ENCODE measurements at places on chromosomes 7 and 10. TPM values are rescaled to one million over a fixed set of nuclear protein-coding genes. Genes with fewer than 3 reads are reported as not detected.

GRCh38 chr10:62946278-62946677, 130.1 kb upstream of the EGR2 start:
- peaks cover 17% of the 10 kb centered on the region for H3K27me3 ChIP-seq
- no peak overlapping the region for H3K27ac ChIP-seq
- DNase-seq: no peak
- no peaks in the 10 kb centered on the region for H3K36me3 ChIP-seq

Gene GIMAP5
- total RNA-seq: not detected

DNA sequence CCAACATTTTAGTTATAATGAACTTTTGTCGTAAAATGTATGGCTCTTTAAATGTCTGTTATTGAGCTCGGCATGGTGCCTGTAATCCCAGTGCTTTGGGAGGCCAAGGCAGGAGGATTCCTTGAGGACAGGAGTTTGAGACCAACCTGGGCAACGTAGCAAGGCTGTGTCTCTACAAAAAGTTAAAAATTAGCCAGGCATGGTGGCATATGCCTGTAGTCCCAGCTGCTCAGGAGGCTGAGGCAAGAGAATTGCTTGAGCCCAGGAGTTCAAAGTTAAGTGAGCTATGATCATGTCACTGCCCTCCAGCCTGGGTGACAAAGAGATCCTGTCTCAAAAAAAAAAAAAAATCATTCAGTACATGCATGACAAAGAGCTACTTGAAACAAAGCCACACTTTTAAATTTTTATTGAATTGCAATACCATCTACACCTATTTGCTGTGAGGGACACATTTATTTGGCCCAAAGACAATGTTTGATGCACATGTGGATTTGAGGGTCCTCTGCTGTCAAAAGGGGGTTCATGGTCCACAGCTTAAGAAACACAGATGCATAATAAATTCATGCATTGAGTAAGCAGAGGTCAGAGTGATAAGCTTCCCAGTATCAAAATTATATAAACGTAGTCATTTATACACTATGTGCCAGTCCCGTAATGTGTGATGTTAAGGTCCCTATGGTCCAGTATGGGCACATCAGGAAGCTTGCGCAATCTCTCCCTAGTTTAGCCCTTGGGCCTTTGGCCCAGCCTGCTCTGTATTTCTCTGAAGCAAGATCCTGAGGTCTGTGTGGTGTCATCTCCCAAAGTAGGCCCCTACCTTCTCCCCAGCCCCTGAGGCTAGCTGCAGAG, 4.4 kb upstream of the MALSU1 start:
- peaks cover 19% of the 10 kb centered on the region for H3K4me1 ChIP-seq
- no peak overlapping the region for H3K27ac ChIP-seq
- H3K4me3 ChIP-seq: no peak overlapping the region
- no peak for DNase-seq
- H3K27me3 ChIP-seq: no peaks in the 10 kb centered on the region

DNA sequence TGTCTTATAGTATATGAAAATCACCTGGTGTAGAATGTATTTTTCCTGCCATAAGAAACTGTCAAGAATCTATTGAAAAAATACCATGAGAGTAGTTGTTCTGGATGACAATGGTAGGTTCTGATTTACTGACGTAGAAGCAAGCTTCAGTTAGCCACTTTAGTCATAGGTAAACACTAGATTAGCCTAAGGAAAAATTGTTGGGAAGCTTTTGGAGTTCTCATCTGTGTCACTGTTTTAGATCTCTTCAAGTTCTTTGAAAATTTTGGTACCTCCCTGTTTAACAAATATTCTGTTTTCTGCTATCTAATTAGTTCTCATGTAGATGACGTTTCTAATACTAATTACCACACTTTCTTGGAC, 131.8 kb downstream of the ADK start:
- no peak for DNase-seq
- peak overlapping the region; percentile 3 for H3K27ac ChIP-seq
- H3K27me3 ChIP-seq: no peaks in the 10 kb centered on the region
- peaks cover 4% of the 10 kb centered on the region for H3K36me3 ChIP-seq

DNA sequence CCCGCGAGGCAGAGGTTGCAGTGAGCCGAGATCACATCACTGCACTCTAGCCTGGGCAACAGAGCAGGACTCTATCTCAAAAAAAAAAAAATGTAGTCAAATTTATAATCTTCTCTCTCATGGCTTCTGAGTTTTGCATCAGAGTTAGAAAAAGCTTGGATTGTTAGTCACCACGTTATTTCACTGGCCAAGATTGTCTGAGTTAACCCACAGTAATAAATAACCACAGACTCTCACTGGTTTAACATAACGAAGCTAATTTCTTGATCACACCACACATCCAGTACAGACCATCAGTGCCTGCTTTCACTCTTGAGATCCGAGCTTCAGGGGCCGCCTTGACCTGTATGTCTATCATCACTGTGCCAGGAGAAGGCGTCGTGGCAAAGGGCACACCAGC, 116.8 kb upstream of the JCAD start:
- peaks cover 26% of the 10 kb centered on the region for H3K4me1 ChIP-seq
- no peak overlapping the region for H3K27ac ChIP-seq
- DNase-seq: no peak
- H3K27me3 ChIP-seq: no peaks in the 10 kb centered on the region
- no peaks in the 10 kb centered on the region for H3K36me3 ChIP-seq

Gene BLNK
- 8.2 TPM for total RNA-seq

DNA sequence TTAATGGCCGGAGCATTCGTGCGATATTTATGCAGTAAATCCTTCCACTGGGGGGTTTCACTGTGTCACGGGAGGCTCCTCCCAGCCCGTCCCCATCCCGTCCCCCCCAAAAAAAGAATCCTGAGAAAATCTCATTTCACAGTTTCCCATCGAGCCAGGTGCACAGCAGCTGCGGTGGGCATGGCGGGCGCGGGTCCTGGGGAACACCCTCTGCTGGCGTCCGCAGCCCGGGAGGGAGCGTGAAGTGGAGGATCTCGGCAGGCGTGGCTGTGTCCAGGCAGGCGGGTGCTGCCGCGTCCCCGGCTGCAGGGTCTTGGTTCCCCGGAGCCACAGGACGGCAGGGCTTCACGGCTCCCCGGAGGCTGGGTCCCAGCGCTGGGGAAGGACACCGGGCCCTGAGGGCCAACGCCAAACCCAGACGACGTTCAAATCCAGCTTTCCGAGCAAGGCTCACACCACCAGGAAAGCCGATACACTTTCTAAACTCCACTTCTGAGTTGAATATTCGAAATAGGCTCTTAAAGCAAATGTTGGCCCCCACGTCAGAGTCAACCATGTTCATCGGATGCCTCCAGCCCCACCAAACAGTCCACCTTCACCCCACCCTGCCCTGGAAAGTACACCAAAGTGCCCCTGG, 55.7 kb downstream of the PDGFA start:
- no peak overlapping the region for H3K4me3 ChIP-seq
- DNase-seq: no peak
- H3K4me1 ChIP-seq: peaks cover 41% of the 10 kb centered on the region
- H3K27ac ChIP-seq: peak overlapping the region; percentile 69
- H3K27me3 ChIP-seq: no peaks in the 10 kb centered on the region

Gene LIPJ
- 0.47 TPM for total RNA-seq

Gene STEAP4
- 0.16 TPM for total RNA-seq

Gene CTAGE4
- 3.1 TPM for total RNA-seq

Gene IGFBP3
- total RNA-seq: 1,171 TPM

GRCh38 chr10:1364151-1364910, 308.1 kb downstream of the WDR37 start:
- H3K27ac ChIP-seq: no peak overlapping the region
- no peak for DNase-seq
- H3K36me3 ChIP-seq: no peaks in the 10 kb centered on the region
- peaks cover 26% of the 10 kb centered on the region for H3K27me3 ChIP-seq
- no peak overlapping the region for H3K4me3 ChIP-seq

Gene EVX1
- 1.4 TPM for total RNA-seq

- no peak overlapping the region for H3K4me3 ChIP-seq
- no peak overlapping the region for H3K27ac ChIP-seq
- H3K36me3 ChIP-seq: peaks cover 3% of the 10 kb centered on the region
- DNase-seq: no peak
Measured at GRCh38 chr10:125252937-125253336, 92.6 kb upstream of the CTBP2 start.

DNA sequence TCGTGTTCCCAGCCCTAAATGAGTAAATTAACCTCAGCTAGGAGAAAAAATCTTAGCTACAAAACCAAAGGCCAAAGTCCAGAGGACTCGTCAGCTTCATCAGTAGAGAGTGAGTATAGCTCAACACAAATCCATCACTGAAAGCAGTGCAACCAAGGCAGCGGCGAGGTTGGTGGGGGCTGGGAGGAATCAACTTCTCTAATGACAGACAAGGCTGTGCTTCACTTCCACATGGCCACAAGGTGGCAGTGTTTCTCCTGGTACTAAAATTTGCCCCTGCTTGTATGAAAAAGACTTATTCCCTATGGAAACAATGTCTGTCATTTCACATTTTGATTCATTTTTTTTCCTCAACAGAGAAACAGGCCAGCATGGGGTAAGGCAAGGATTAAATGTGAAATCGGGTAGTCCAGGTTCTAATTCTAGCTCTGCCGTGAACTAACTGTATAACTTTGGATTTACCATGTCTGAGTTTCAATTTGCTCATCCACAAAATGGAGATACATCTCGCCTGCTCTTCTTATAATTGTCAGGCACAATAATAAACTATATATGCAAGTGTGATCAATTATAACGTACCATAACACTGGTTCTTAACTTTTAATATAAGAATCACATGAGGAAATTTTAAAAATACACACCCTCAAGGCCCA, 39.3 kb downstream of the FAS start:
- no peaks in the 10 kb centered on the region for H3K36me3 ChIP-seq
- H3K4me3 ChIP-seq: no peak overlapping the region
- no peak overlapping the region for H3K27ac ChIP-seq
- H3K4me1 ChIP-seq: peaks cover 17% of the 10 kb centered on the region
- peaks cover 4% of the 10 kb centered on the region for H3K27me3 ChIP-seq

GRCh38 chr7:28939367-28939766, 18.8 kb downstream of the TRIL start:
- H3K36me3 ChIP-seq: no peaks in the 10 kb centered on the region
- peaks cover 2% of the 10 kb centered on the region for H3K27me3 ChIP-seq
- peak overlapping the region; percentile 10 for H3K27ac ChIP-seq
- H3K4me1 ChIP-seq: peaks cover 50% of the 10 kb centered on the region

- H3K27me3 ChIP-seq: peaks cover 9% of the 10 kb centered on the region
- peaks cover 24% of the 10 kb centered on the region for H3K4me1 ChIP-seq
- no peaks in the 10 kb centered on the region for H3K36me3 ChIP-seq
- no peak overlapping the region for H3K4me3 ChIP-seq
Measured at GRCh38 chr10:126250527-126251310, 137.6 kb downstream of the ADAM12 start.

- peaks cover 33% of the 10 kb centered on the region for H3K27me3 ChIP-seq
- H3K4me3 ChIP-seq: peak overlapping the region; percentile 78
- no peak for DNase-seq
- no peak overlapping the region for H3K27ac ChIP-seq
Measured at GRCh38 chr10:122162671-122163173, 108.4 kb upstream of the BTBD16 start.

Gene FGL2
- 0.05 TPM for total RNA-seq

Gene IDI2
- total RNA-seq: not detected

Gene CRTAC1
- total RNA-seq: 0.25 TPM

Gene RBM20
- 23.3 TPM for total RNA-seq

Gene SPAM1
- total RNA-seq: not detected

Gene C10orf67
- 0.11 TPM for total RNA-seq

Gene AFAP1L2
- 5.7 TPM for total RNA-seq

DNA sequence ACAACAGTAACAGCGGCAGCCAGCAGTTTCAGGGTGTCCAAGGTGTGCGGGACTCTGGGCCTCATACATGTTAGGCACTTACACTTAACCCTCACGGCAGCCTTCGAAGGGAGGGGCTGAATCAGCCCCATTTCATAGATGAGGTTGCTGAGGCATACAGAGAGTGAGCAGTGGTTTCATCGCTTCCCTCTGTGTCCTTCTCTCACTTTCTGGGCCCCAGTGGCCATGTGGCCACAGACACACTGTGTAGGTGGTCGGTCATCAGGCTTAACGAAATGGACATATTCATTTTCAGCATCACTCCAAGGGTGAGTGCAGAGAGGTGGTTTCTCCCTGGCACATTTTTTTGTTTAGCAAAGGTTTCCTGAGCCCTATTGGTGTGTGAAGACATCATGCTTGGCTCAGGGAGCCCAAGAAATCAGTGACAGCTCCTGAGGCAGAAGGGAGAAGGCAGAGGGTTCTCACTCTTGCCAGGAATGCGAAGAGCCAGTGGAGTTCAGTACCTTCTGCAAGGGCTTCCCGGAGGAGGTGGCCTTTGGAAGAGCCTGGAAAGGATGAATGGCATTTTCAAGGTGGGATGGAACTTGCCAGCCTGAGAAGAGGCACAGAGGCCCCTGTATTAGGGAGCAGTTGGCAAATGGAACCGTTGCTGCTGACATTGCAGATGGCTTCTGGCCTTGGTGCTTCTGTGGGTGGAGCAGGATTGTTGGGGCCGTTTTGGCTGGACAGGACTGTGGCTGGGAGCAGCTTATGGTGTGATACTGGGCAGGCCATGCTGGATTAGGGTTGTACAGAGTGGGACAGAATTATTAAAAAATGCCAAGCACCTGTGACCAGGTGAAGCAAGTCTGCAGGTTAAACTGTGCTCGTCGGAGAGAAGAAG, 61.7 kb upstream of the PPIF start:
- H3K4me1 ChIP-seq: peaks cover 29% of the 10 kb centered on the region
- no peak overlapping the region for H3K4me3 ChIP-seq
- no peak for DNase-seq

- H3K27ac ChIP-seq: no peak overlapping the region
- peaks cover 8% of the 10 kb centered on the region for H3K4me1 ChIP-seq
- DNase-seq: no peak
- H3K4me3 ChIP-seq: no peak overlapping the region
- H3K27me3 ChIP-seq: peaks cover 33% of the 10 kb centered on the region
Measured at GRCh38 chr10:70964881-70965280, 76.5 kb upstream of the PCBD1 start.

DNA sequence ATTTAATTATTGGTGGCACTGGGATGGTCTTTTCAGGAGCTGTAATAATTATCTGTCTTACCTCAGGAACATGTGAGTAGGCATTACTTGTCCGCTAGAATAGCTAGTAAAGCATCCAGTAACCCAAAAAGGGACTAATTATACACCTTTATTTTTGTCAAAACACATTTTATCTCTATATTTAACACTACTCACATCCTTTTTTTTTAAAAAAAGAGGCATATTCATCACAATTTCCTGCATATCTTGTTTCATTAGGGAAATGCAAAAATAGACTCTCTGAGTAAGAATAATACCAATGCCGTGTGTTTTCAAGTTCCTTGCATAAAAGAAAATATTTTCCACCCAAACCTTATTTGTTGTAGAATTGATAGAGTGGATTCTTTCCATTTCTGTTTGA, 99.5 kb downstream of the VTI1A start:
- no peak overlapping the region for H3K4me3 ChIP-seq
- no peak overlapping the region for H3K27ac ChIP-seq
- H3K4me1 ChIP-seq: no peaks in the 10 kb centered on the region

All from mesothelial cell of epicardium (in vitro differentiated cells).